ENCODE measurements at places on chromosomes 5 and 9. TPM values are rescaled to one million over a fixed set of nuclear protein-coding genes. Genes with fewer than 3 reads are reported as not detected.

The KCNIP1 gene
- not detected for polyA plus RNA-seq

The DOCK8 gene
- polyA plus RNA-seq = 0.28 TPM

The IER5L gene
- 1.8 TPM for polyA plus RNA-seq

The FBP2 gene
- not detected for polyA plus RNA-seq

The RNF224 gene
- not detected for polyA plus RNA-seq

DNA sequence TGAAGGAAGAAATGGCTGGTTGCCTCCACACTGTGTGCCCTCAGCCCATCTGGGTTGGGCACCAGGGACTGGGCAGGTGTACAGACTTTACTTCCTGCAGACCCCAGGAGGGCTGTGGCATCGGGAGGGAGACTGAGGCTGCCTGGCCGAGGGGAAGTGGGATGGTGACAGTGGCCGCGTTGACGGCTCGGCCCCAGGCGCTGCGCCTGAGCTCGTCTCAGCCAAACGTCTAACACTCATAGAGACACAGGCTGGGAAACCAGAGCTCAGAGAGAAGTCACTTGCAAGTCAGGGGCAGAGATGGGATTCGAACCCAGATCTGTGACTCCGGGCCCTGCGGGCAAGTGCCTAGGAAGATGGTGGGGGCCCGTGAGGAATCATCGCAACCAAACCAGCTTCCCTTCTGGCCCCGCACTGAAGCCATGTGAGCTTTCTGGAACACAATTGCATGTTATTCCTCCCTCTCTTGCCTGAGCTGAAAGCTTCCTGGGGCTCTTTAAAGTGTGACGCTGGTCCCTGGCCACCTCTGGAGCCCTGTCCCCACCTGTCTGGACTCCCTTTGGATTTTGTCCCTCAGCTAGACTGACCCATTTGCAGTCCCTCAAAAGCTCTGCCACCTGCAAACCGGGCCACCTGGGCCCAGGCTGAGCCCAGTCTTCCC is 53.1 kb upstream of the FUBP3 start:
- no peaks in the 10 kb centered on the region for H3K27me3 ChIP-seq
- peaks cover 82% of the 10 kb centered on the region for H3K4me1 ChIP-seq
- no peaks in the 10 kb centered on the region for H3K36me3 ChIP-seq
- H3K4me3 ChIP-seq = no peak overlapping the region
- no peak for DNase-seq

- H3K4me3 ChIP-seq = no peak overlapping the region
- H3K4me1 ChIP-seq = no peaks in the 10 kb centered on the region
- H3K27me3 ChIP-seq = no peaks in the 10 kb centered on the region
- H3K36me3 ChIP-seq = no peaks in the 10 kb centered on the region
- no peak for DNase-seq
- no peak overlapping the region for H3K27ac ChIP-seq
These were observed 382.7 kb upstream of the MEF2C start for GRCh38 chr5:89265511-89266179.

GRCh38 chr5:3324421-3325101 is 271.1 kb upstream of the IRX1 start:
- H3K36me3 ChIP-seq = no peaks in the 10 kb centered on the region
- no peak overlapping the region for H3K27ac ChIP-seq
- no peaks in the 10 kb centered on the region for H3K27me3 ChIP-seq
- H3K4me3 ChIP-seq = no peak overlapping the region

- no peaks in the 10 kb centered on the region for H3K27me3 ChIP-seq
- no peak overlapping the region for H3K4me3 ChIP-seq
- no peak overlapping the region for H3K27ac ChIP-seq
These were observed 436.1 kb upstream of the ADAMTS16 start for GRCh38 chr5:4703931-4704458.

GRCh38 chr5:108924457-108924961 is 176.8 kb downstream of the FER start:
- H3K4me1 ChIP-seq = peaks cover 14% of the 10 kb centered on the region
- peak overlapping the region; percentile 84 for H3K4me3 ChIP-seq
- no peaks in the 10 kb centered on the region for H3K27me3 ChIP-seq
- peak; percentile 65 for DNase-seq
- peak overlapping the region; percentile 72 for H3K27ac ChIP-seq
- H3K36me3 ChIP-seq = no peaks in the 10 kb centered on the region

DNA sequence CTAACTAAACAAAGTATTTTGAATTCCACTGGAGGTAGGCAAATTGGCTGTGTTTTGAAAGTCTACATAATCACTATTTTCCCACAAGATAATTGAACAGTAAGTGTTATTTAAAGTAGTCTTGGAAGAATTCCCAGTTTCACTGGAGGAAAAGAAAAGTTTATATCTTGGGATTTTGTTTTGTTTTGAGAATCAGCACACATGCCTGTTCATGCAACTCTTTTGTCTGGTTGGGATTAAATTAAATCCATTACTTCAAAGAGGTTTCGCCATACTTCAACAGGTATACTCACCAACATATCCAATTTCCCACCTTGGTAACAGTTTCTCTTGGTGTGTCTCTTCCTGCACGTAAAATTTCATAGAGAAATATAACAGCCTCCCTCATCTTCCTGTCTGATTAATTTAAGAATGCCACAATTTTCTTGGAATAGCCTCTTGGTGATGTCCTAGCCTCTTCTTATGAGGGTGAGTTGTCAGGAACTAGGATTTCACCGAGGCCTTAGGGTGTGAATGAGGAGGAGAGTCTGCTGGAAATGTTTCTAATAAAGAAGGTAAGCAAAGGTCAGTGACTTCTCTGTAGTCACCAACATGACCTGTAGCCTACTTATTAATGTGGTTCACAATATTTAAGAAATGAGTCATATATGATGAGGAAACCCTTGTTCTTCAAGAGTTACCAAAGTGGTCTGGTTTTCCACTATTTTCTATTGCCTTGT is 48.1 kb downstream of the ITGA2 start:
- no peaks in the 10 kb centered on the region for H3K27me3 ChIP-seq
- no peak for DNase-seq
- H3K4me3 ChIP-seq = no peak overlapping the region
- no peak overlapping the region for H3K27ac ChIP-seq
- H3K4me1 ChIP-seq = peaks cover 28% of the 10 kb centered on the region

GRCh38 chr9:32590898-32591297 is 17.9 kb upstream of the NDUFB6 start:
- no peaks in the 10 kb centered on the region for H3K36me3 ChIP-seq
- H3K27me3 ChIP-seq = no peaks in the 10 kb centered on the region
- H3K4me1 ChIP-seq = no peaks in the 10 kb centered on the region

GRCh38 chr9:72772661-72773060 is 180.2 kb downstream of the ALDH1A1 start:
- no peaks in the 10 kb centered on the region for H3K4me1 ChIP-seq
- no peak overlapping the region for H3K4me3 ChIP-seq
- no peaks in the 10 kb centered on the region for H3K27me3 ChIP-seq
- no peak overlapping the region for H3K27ac ChIP-seq
- DNase-seq = no peak

GRCh38 chr5:53261245-53261644 is 151.7 kb upstream of the MOCS2 start:
- H3K4me1 ChIP-seq = no peaks in the 10 kb centered on the region
- H3K4me3 ChIP-seq = no peak overlapping the region
- no peak for DNase-seq
- H3K36me3 ChIP-seq = no peaks in the 10 kb centered on the region
- H3K27ac ChIP-seq = no peak overlapping the region

- no peaks in the 10 kb centered on the region for H3K4me1 ChIP-seq
- H3K36me3 ChIP-seq = no peaks in the 10 kb centered on the region
- peaks cover 1% of the 10 kb centered on the region for H3K27me3 ChIP-seq
- H3K4me3 ChIP-seq = no peak overlapping the region
These were observed 142.7 kb downstream of the PAX5 start for GRCh38 chr9:36891341-36891811.

All from HepG2 (cell line).